ENCODE measurements at places on chromosomes 5 and 9.
A peak's percentile ranks its signal among the peaks of the same experiment; 100 is the strongest.

DNA sequence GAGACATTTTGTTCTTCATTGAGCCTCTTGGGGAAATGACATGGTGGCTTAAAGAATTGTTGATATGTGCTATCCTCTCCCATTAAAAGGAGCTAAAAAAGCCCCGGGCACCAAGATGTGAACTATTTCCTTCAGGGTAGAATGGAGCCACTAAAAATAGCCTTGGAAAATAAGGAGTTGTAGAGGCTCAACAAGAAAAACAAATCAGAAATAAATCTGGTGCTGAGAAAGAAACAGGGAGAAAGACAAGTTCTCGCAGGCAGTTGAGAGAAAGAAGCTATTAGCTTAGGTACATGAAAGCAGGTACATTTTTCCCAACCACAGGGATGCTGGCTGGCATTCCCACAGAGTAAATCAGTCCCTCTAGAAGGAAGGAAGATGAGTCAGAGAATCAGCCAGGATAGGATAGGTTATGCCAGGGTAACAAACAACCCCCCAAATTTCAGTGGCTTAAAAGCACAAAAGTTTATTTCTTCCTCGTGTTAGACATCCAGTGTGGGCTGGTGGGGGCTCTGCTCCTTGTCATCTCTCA, 134.6 kb upstream of the ADRA1B start:
- DNase-seq = no peak

DNA sequence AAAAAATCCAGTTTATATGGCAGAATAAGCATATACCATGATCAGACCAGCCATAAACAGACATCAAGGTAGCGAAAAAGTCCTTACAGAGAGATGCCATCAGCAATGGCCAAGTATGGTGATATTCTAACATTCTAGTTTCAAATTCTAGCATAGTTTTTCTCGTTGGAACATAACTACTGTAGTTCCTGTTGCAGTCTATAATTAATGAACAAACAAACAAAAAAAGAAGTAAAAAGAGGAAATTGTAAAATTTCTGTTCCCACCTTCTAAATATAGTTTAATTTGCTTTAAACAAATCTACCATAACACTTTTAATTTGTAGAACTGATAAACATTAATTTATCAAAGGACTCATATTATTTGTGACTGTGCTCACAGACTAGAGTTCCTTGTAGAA, 9.9 kb upstream of the CD180 start:
- DNase-seq = no peak

DNA sequence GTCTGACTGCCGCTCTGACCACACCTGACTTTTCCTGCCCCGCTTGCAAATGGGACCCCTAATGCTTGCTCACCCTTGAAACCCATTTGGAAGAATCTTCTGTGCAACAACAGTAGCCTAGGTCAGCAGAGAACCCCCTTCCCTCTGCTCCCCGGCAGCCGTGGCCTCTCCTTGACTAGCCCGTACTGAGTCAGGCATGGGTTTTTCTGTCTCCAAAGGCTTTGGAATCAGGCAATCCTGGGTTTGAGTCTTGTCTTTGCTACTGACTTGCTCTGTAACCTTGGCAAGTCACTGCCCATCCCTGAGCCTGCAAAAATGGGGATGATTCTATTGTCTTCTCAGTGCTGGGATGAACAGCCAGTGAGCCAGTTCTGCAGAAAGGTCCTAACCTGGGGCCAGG, 135.4 kb downstream of the RGS3 start:
- DNase-seq = no peak

- DNase-seq = no peak
Measured at GRCh38 chr9:124242331-124243194, 15.2 kb upstream of the NEK6 start.

GRCh38 chr9:70607329-70607728, 192.9 kb upstream of the KLF9 start:
- DNase-seq = no peak

- no peak for DNase-seq
Measured at GRCh38 chr5:609506-609905, 2.6 kb upstream of the CEP72 start.

DNA sequence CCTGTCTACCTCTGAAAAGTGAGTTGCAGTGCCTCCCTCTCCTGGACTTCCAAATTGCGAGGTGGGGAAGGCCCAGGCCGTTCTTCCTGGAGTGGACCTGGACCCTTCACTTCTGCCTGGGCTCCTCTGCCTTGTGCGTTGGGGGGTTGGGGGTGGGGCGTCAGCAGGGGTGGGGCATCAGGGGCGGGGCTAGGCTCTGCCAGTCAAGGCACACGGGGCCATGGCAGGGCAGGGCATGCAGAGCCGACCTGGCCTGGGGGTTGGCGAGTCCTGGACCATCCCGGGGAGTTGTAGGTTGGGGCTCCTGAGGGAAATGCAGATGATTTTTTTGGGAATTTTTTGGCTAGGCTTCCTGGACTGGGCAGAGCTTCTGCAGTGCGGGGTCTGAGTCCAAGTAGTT, 87.1 kb downstream of the EHMT1 start:
- DNase-seq = no peak

- DNase-seq = no peak
Measured at GRCh38 chr5:16983972-16984371, 47.9 kb upstream of the MYO10 start.

DNA sequence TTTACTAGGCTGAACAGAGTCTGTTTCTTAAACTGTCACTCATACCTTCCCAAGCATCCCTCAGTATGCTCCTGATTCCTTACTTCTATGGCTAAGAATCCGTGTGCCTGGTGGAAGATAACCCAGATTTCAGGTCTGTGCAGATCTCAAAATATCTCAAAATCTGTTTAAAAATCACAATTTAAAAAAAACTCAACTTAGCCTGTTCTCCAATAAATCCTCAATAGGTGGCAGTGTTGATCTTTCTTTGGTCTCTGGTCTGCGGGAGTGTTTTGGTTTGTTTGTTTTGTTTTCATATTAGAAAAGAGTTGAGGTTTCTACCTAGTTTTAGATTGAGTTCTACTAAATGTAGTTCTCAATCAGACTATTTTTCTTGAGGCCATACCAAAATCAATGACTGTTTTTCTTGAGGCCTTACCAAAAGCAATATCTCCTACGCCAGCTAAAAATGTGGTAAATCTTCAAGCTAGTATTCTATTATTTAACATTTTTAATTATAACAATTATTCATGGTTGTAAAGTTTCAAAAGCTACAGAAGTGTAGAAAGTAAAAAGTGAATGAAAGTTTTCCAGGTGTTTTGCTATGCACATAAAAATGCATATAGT, 57.9 kb downstream of the TGFBR1 start:
- DNase-seq = peak; percentile 47

- no peak for DNase-seq
Measured at GRCh38 chr9:8356406-8356805, 556.8 kb upstream of the DMAC1 start.

DNA sequence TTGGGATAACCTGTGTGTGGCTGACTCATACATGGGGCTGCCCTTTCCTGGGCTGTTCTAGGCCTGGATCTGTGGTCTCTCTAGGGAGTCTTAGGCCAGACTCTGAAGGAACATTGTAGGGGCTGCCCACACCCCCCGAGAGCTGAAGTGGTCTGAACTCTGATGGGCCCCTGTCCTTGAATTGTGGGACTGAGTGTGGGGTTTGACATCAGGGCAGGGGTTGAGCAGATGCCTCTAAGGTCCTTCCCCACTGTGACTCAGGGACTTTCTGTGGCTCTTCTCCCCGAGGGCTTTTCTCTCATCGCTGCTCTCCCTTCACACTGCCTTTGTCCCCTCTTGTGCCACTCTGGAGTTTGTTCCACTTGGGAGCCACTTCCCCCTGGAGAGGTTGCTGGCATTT, 215.0 kb downstream of the MELK start:
- no peak for DNase-seq

- no peak for DNase-seq
Measured at GRCh38 chr5:159341145-159341544, 10.9 kb upstream of the IL12B start.

- no peak for DNase-seq
Measured at GRCh38 chr5:178240766-178241165, 8.2 kb upstream of the PHYKPL start.

DNA sequence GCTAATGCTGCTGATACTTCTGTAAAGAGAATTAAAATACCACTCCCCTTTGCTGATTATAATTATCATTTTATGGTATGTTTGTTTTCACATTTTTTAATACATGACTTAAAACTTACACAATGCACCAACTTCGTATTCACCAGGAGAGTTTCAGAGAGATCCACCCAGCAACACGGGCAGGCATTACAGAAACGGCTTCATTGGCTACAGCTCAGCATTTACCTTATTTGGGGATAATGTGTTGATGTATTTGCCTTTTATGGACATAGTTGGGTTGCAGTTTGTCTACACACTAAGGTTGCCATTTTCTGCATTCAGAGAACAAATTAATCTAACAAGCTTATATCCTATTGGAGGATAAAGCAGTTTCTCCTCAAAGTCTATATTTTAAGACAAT, 423.6 kb downstream of the PRDM9 start:
- no peak for DNase-seq

- no peak for DNase-seq
Measured at GRCh38 chr5:122612901-122613300, 162.0 kb upstream of the SNX2 start.

- DNase-seq = no peak
Measured at GRCh38 chr5:131381021-131381420, 117.2 kb downstream of the CDC42SE2 start.

- no peak for DNase-seq
Measured at GRCh38 chr5:34510002-34510401, 146.1 kb upstream of the RAI14 start.

All from kidney glomerular epithelial cell (primary cell).